Type B pancreatic cell (in vitro differentiated cells): ENCODE measurements at places on chromosomes 16 and 17. TPM values are rescaled to one million over a fixed set of nuclear protein-coding genes. Genes with fewer than 3 reads are reported as not detected.
A peak's percentile ranks its signal among the peaks of the same experiment; 100 is the strongest.

- no peaks in the 10 kb centered on the region for H3K27me3 ChIP-seq
- H3K27ac ChIP-seq: peak overlapping the region; percentile 58
- DNase-seq: no peak
- H3K4me1 ChIP-seq: peaks cover 29% of the 10 kb centered on the region
- H3K36me3 ChIP-seq: no peaks in the 10 kb centered on the region
These were observed 8.8 kb downstream of the MYCBPAP start for GRCh38 chr17:50517011-50517410.

DNA sequence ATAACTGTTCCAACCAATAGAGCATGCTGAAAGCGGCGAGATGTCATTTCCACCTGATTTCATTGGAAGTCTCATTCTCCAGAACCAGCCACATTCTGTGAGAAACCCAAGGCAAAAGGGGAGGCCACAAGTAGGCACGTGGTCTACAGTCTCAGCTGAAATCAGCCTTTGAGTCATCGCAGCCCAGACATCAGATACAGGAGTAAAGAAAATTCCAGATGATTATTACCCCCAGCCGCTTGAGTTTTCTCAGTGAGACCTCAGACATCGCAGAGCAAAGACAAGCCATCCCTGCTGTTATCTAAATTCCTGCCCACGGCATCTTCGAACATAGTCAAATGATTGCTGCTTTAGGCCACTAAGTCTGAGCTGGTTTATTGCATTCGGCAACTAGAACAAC, 23.1 kb downstream of the STAT3 start:
- no peak for DNase-seq
- H3K27me3 ChIP-seq: no peaks in the 10 kb centered on the region
- H3K27ac ChIP-seq: no peak overlapping the region
- peaks cover 3% of the 10 kb centered on the region for H3K36me3 ChIP-seq
- no peak overlapping the region for H3K4me3 ChIP-seq

The SOST gene
- 2.0 TPM in 1 of 2 replicates, not detected in the other for total RNA-seq

DNA sequence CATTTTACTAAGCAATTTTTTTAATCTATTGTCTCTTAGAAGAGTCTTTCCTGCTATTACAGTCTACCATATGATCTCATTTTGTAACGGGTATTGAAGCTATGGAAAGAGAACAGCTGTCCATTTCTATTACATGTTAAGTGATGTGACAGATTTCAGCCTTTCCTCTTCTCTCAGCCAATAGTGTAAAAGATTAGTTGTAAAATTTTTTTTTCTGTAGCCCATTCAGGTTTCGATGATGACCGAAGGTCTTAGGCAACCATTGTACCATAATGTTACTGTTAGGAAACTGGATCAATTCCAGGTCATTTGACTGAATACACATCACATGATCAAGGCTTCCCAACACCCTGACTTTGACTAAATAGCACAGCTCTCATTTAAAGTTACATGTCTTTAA, 147.6 kb upstream of the HLF start:
- no peak for DNase-seq
- H3K27ac ChIP-seq: peak overlapping the region; percentile 71
- no peak overlapping the region for H3K4me3 ChIP-seq
- H3K27me3 ChIP-seq: no peaks in the 10 kb centered on the region

The KRTAP2-2 gene
- not detected in 2 replicates for total RNA-seq

The CACNG1 gene
- total RNA-seq: 0.24 and 0.29 TPM in 2 replicates

The MYH11 gene
- total RNA-seq: 0.43 TPM in 1 of 2 replicates, not detected in the other

- no peak for DNase-seq
- H3K27ac ChIP-seq: no peak overlapping the region
- no peaks in the 10 kb centered on the region for H3K36me3 ChIP-seq
- H3K27me3 ChIP-seq: no peaks in the 10 kb centered on the region
- peaks cover 4% of the 10 kb centered on the region for H3K4me1 ChIP-seq
- no peak overlapping the region for H3K4me3 ChIP-seq
These were observed 40.4 kb upstream of the DNAH17 start for GRCh38 chr17:78617511-78618061.

- no peak overlapping the region for H3K27ac ChIP-seq
- no peak for DNase-seq
- no peaks in the 10 kb centered on the region for H3K36me3 ChIP-seq
- H3K4me3 ChIP-seq: no peak overlapping the region
- no peaks in the 10 kb centered on the region for H3K27me3 ChIP-seq
These were observed 16.3 kb upstream of the CDH15 start for GRCh38 chr16:89155184-89155679.

- DNase-seq: no peak
- H3K36me3 ChIP-seq: no peaks in the 10 kb centered on the region
- H3K4me1 ChIP-seq: peaks cover 10% of the 10 kb centered on the region
- no peaks in the 10 kb centered on the region for H3K27me3 ChIP-seq
These were observed 21.8 kb downstream of the XYLT1 start for GRCh38 chr16:17448640-17449638.

DNA sequence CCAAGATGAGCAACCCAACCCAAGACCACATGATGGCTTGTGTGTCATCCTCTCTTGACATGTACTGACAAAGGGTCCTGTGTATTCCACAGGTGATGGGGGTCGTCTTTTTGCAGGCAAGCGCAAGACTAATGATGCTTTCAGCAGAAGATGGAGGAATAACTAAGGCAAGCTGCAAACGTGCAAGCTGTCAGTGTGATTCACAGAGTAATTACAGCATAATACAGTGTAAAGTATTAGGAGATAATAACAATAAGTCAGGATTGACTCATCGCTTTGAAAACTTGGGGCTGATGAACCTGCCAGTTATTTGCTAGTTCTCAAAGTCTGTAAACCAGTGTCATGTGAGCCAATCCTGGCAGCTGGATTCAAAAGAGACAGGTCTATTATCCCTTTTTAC, 41.6 kb upstream of the ASIC2 start:
- no peak for DNase-seq
- no peak overlapping the region for H3K4me3 ChIP-seq
- H3K27ac ChIP-seq: no peak overlapping the region

DNA sequence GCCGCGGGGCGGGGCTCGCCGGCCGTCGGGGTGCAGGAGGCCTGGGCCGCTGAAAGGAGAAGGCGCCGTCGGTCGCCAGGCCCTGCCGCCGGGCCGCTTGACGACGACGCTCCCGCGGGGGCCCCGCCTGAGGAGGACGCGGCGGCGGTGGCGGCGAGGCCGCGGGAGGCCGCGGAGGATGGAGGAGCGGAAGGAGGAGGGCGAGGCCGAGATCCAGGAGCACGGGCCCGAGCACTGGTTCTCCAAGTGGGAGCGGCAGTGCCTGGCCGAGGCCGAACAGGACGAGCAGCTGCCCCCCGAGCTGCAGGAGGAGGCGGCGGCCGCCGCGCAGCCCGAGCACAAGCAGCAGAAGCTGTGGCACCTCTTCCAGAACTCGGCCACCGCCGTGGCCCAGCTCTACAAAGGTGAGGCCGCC, 430 bp downstream of the HAPSTR1 start:
- peak overlapping the region; percentile 60 for H3K4me3 ChIP-seq
- peaks cover 24% of the 10 kb centered on the region for H3K36me3 ChIP-seq
- H3K4me1 ChIP-seq: peaks cover 23% of the 10 kb centered on the region
- H3K27me3 ChIP-seq: peaks cover 14% of the 10 kb centered on the region
- H3K27ac ChIP-seq: no peak overlapping the region
- peak; percentile 74 for DNase-seq

The TBX21 gene
- total RNA-seq: not detected in 2 replicates

DNA sequence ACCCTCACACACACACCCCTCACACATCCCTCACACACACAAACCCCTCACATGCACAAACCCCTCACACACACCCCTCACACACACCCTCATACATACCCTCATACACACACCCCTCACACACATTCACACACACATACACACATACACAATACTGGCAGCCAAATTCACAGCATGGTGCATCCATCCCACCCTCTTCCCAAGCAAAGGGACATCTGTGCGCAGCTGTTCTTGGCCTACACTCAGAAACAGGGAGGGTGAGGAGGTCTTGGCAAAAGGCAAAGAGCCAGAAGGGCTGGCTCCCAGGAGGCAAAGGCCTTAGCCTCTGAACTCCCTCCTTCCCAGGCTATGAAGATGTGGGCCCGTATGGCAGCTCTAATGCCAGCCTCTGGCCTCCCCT, 23.4 kb downstream of the C17orf67 start:
- no peak overlapping the region for H3K4me3 ChIP-seq
- H3K27ac ChIP-seq: no peak overlapping the region
- peaks cover 17% of the 10 kb centered on the region for H3K27me3 ChIP-seq

DNA sequence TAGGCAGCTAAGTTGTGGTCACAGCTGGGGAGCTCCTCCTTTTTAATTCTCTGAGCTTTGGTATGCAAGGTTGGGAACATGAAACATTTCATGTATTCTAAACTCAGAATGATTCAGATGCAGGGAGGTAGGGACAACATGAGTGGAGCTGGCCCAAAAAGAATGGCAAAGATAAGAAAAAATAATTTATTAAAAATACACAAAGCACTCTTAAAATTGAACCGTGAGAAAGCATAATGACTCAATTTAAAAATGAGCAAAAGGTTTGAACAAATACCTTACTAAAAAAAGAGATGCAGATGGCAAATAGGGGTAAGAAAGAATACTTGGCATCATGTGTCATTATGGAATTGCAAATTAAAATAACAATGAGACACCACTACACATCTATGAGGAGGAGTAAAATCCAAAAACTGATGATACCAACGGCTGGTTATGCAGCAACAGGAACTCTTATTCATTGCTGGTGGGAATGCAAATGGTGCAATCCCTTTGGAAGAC, 175.6 kb upstream of the IRX3 start:
- H3K36me3 ChIP-seq: peaks cover 7% of the 10 kb centered on the region
- peaks cover 23% of the 10 kb centered on the region for H3K4me1 ChIP-seq

DNA sequence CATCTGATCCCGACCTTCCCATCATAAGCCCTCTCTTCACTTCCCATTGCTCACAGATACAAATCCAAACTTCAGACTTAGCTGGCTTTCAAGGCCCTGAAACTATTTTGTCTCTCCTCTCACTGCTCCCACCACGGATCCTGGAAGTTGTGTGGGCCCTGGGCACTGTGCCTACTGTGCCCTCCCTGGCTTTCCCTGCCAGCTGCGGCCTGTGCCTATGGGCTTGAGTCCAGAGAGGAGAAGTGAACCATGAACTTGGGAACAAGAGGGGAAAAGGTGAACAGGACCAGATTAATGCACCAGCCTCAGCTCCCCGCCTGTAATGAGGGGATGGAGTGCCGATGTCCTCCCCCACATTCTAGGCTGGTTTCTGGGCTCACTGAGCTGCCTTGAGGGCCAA, 18.9 kb upstream of the KCNJ12 start:
- H3K27me3 ChIP-seq: peaks cover 13% of the 10 kb centered on the region
- no peak for DNase-seq
- no peak overlapping the region for H3K27ac ChIP-seq

- H3K4me1 ChIP-seq: peaks cover 6% of the 10 kb centered on the region
- H3K27me3 ChIP-seq: peaks cover 40% of the 10 kb centered on the region
- no peaks in the 10 kb centered on the region for H3K36me3 ChIP-seq
- no peak for DNase-seq
- no peak overlapping the region for H3K4me3 ChIP-seq
These were observed 5.1 kb upstream of the HLF start for GRCh38 chr17:55259684-55260111.

The KIF18B gene
- total RNA-seq: 14.8 and 49.3 TPM in 2 replicates

DNA sequence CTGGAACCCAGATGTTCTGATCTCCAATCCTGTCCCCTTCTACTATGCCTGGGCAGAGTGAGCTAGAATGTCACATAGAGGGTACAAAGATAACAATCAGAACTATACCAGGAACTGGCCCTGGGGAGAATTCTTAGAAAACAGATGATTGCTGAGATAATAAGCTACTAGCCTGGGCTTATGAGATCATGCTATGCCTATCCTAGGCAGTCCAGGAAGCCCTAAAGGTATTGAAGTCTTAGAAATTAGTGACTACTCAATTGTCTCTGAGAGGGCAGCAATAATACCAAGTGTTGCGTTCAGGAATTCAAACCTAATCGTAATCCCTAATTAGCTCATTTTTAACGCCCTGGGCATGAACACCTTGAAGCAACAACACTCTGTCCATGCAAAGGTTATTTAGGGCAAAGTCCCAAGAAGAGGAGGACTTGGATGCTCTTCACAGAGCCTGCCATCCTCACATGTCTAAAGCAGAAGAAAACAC, 77.1 kb downstream of the MMD start:
- no peak for DNase-seq
- H3K36me3 ChIP-seq: no peaks in the 10 kb centered on the region
- H3K4me1 ChIP-seq: peaks cover 10% of the 10 kb centered on the region
- H3K27ac ChIP-seq: no peak overlapping the region
- H3K4me3 ChIP-seq: no peak overlapping the region

GRCh38 chr17:75514299-75514918, 928 bp downstream of the CASKIN2 start:
- H3K27ac ChIP-seq: no peak overlapping the region
- DNase-seq: no peak
- peak overlapping the region; percentile 86 for H3K4me3 ChIP-seq
- peaks cover 4% of the 10 kb centered on the region for H3K36me3 ChIP-seq

GRCh38 chr17:74164446-74165045, 38.9 kb upstream of the RPL38 start:
- H3K4me3 ChIP-seq: no peak overlapping the region
- H3K36me3 ChIP-seq: no peaks in the 10 kb centered on the region
- DNase-seq: no peak
- H3K4me1 ChIP-seq: peaks cover 8% of the 10 kb centered on the region

The MT2A gene
- 18.2 and 21.4 TPM in 2 replicates for total RNA-seq

The SPATA32 gene
- total RNA-seq: not detected in 2 replicates

DNA sequence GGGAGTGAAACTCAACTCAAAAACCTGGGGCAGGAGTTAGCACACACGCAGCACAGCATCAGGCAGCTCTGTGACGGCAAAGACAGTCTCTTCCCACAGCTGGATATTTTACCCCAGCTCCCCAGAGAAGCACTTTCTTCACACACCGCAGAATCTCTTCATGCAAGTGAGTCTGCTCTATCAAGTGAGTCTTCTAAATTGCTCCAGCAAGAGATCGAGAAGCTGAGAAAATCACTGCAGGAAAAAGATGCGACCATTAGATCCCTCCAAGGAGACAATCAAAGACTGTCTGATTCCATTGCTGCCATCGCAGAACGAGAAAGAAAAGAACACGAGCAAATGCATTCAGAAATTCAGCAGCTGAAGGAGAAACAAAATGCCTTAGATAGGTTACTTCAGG, 16.9 kb upstream of the LCMT1 start:
- H3K4me1 ChIP-seq: peaks cover 4% of the 10 kb centered on the region
- peaks cover 31% of the 10 kb centered on the region for H3K27me3 ChIP-seq
- no peak overlapping the region for H3K27ac ChIP-seq
- no peak for DNase-seq

The GCGR gene
- total RNA-seq: 1.2 and 1.7 TPM in 2 replicates

- H3K36me3 ChIP-seq: peaks cover 3% of the 10 kb centered on the region
- no peaks in the 10 kb centered on the region for H3K27me3 ChIP-seq
- peak overlapping the region; percentile 77 for H3K27ac ChIP-seq
- H3K4me1 ChIP-seq: peaks cover 19% of the 10 kb centered on the region
These were observed 12.4 kb upstream of the SUPT4H1 start for GRCh38 chr17:58364270-58364942.

DNA sequence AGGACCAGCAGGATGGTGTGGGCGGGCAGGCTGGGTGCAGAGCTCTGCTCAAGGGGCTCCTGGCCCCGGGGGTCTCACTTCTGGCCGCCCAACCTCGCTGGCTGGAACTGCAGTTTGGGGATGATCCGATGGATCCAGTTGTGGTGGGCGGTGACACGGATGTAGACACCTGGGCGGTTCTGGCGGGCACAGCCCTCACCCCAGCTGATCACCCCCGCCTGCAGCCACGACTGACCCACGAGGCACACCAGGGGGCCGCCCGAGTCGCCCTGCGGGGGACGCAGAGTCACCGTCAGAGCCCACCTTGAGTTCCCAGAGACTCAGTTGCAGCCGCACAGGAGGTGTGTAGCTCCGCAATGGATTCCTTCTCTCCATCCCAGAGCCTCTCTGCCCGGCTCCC, 7.5 kb downstream of the PRSS27 start:
- no peaks in the 10 kb centered on the region for H3K4me1 ChIP-seq
- peaks cover 4% of the 10 kb centered on the region for H3K27me3 ChIP-seq
- DNase-seq: no peak
- H3K36me3 ChIP-seq: no peaks in the 10 kb centered on the region
- H3K27ac ChIP-seq: no peak overlapping the region
